ENCODE measurements at places on chromosomes 5 and 9.

DNA sequence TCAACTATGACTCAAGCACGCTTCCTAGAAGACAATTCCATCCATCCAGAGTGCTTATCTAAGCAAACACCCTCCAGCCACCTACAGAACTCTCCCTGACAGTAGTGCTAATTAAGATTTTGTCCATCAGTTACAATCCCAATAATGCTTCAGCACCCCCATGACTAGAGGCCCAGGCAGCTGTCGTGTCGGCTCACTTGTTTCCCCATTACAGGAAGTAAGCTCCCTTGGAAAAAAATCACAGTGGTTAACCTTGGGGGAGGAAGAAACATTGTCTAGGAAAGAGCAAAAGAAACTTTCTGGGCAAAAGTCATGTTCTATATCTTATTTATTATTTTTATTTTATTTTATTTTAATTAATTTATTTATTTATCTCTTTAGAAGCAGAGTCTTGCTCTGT is 108.8 kb upstream of the LPAR1 start:
- DNase-seq, result no peak

DNA sequence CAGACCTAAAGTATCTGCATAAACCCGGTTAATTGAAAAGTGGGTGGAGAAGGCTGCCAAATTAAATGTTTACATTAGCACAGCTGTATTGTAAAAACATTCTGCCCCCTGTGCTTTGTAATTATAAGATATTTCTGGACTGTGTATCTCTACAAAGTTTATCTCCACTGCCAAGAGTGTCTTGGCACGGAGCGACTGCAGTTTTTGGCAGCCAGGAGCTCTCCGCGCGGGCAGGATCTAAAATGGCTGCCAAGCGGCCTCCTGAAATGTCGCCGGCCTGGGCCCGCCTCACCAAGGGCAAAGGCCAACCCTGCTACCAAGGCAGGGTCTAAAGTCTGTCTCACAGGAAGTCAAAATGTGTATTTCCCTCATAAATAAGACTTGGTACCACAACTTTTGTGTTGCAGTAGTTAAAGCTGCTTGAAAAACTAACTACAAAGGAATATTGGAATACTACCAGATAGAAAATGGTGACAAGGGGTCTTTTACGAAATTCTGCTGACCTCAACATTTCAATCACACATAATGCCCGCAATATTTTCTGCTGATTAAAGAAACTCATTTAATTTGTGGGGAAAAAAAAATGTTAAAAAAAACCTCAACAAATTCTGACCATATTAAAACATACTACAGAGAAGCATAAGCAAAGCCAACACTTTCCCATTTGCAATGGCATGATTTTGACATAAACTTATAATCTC is 110.4 kb downstream of the NFIB start:
- DNase-seq, result no peak

- DNase-seq, result no peak
Observed at GRCh38 chr5:180787711-180788431, 14.7 kb downstream of the MGAT1 start.

GRCh38 chr5:17005107-17005828 is 69.2 kb upstream of the MYO10 start:
- DNase-seq, result no peak

DNA sequence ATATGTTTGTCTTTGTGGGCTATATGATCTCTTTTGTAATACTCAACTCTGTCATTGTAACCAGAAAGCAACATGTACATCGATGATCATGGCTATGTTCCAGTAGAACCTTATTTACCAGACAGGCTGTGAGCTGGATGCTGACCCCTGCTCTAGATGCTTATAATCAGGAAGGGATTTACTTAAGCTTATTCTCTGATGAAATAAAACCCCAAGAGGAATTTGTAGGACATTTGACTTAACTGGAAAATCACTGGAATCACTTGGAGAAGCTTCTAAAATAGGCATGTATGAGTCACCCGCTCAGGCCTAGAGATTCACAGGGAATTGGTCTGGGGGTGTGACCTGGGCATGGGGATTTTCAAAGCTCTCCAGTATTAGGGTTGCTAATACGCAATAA is 285.8 kb upstream of the ZNF608 start:
- DNase-seq, result no peak

GRCh38 chr5:29017501-29017900 is 1979.1 kb upstream of the CDH9 start:
- no peak for DNase-seq

DNA sequence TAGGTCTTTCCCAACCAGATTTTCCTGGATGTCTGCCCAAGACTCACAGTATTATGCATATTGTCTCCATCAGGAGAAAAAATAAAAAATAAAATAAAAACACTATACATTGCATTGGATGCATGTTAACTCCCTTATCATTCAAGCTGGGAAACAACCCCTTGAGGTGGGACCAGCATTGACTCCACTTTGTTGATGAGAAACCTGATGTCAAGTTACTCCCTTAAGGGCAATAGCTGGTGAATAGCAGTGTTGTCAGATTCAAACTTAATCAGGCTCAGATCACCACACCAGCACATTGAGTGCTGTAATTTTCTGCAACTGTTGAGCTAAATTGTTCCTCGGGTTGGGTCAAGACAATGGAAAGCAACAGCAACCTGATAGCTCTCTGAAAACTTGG is 264.0 kb upstream of the TRIM32 start:
- peak; percentile 14 for DNase-seq

DNA sequence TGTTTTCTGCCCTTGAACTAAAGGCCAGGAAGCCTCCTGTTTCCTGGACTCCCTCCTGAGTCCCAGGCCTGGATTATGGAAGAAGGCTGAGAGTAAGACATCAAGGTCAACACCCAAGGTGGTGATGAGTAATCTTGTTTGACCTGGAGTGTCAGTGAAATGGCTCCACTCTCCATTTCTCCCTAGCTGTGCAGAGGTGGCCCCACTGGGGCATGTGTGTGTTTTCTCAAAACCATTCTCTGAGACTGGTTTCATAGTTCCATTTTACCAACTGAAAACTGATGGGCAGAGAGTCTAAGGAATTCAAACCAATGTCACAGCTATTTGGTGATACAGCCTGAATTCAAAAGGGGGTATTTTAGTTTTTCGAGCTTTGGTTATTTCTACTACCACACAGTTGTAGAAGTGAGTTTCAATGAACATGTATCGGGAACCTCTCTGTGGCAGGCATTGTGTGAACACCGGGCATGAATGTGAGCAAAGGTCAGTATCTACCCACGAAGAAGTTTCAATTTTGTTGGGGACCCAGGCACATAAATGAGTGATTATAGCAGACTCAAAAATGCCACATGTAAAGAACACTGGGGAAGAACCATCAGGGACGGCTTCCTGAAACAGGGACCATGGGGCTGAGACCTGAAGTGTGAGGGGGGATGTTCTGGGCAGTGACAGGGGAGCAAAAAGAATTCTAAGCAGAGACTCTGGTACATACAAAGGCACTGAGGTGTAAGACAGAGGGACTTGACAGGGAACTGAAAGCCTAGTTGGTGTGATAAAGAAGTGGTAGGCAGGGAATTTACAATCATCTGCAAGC is 269.6 kb upstream of the KLF4 start:
- DNase-seq, result no peak

Data from NCI-H1436 treated with DMSO at 0.1 percent for 48 hours (cell line).